NCI-H1436 treated with DMSO at 0.1 percent for 48 hours (cell line): ENCODE measurements at places on chromosomes 1 and 21.

DNA sequence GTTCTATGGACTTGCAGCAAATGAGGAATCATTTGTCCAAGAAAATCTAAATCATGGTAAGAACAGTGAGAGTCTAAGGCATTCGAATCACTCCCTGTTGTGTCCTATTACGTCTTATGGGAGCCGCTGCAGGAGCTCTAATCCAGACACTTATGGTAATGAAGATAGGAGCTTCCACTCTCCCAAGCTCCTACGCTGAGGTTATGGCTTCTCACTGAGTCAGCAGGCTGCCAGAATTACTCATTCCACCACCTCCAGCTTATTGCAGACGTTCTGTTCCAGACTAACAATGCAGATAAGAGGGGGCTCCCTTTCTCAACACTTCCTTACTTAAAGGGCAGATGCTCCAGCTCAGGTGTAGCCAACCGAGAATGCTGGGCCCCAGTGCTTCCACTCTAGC is 212.6 kb downstream of the GREM2 start:
- DNase-seq = no peak

DNA sequence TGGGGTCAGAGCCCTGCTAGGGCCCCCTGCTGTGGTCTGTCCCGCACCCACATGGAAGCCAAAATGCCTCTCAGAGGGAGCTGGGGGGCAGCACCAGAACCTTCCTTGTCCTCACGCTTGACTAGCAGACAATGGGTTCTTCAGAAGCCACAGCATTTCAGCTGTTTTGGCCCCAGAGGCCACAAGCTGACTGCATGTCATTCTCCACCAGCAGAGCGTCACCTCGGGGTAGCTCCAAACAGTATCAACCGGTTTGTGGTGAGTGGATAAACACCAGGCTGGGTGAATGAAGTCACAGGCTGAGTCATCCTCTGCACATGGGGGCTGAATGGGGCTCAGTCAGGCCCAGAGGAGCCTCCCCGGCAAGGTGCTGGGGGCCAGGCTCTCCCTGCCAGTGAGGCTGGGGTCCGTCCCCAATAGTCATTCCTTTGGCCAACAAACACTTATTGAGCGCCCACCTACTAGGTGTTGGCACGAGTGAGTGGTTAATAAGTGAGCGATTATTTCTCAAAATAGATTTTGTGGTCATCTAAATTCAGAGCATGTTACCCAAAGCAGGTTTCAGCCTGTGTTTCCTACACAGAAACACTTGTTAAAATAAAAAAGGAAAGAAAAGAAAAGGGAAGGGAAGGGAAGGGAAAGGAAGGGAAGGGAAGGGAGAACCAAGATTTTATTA is 9.1 kb downstream of the OLIG1 start:
- DNase-seq = no peak

- DNase-seq = no peak
Observed at GRCh38 chr1:25140073-25140797, 92.1 kb downstream of the SYF2 start.

- DNase-seq = no peak
Observed at GRCh38 chr1:79079770-79080169, 73.2 kb upstream of the ADGRL4 start.

DNA sequence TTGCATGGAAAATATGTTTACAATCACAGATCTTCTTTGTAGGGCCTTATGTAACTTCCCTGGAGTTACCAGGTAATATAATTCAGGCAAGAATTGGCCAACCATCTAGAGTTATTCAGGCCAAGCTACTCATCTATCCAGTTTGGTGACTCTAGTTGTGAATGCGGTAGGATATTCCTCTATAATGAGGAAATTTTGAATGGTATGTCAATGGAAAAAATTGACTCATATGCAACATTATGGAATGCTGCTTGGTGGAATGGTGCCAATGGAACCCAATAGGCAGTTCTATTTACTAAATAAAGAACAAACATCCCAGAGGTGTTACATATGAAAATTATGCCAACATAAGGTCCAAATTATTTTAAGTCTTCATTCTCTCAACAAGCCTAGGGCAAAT is 5.6 kb upstream of the TNFSF18 start:
- DNase-seq = no peak

GRCh38 chr1:80155371-80155770 is 1148.8 kb upstream of the ADGRL4 start:
- DNase-seq = no peak

- DNase-seq = no peak
Observed at GRCh38 chr1:53391982-53392381, 64.1 kb upstream of the LRP8 start.

DNA sequence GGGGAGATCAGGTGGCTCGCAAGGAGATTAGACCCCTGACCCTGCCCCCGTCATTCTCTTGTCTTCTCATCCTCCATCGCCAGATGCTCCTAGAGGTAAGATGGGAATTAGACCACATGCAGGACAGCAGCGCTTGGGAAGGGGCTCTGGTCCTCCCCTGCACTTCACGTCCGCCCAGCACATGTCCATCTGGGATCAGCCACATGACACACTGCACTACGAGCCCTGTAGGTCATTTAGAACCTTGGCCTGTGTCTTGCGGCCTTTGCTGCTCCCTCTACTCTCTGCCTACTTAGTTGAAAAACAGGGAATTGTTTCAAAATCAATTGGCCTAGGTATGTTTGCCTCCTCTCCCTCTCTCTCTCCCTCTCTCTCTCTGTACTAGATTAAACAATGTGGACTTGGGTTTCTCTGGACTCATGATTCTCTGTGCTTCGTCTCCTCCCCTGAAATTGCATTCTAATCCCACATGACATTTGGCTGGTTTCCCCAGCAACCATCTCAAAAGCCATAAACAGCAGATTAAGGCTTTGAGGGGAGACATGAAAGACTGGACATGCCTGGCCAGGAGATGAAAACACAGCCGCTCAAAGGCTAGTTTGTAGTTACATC is 3.8 kb upstream of the NCMAP start:
- no peak for DNase-seq

DNA sequence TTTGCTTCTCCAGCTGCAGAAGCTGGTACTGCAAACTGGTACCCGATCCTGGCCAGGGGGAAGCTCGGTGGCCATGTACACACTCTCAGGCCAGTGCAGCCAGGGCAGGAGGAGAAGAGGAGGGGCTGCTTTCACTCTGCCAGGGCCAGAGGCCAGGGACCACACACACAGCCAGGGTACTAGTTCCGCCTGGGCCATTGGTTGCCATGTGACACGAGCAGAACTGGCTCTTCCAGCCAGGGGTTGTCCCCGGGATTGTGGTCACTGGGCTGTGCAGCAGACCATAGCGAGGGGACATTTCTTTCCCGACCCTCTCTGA is 3.7 kb upstream of the SHISAL2A start:
- DNase-seq = no peak

DNA sequence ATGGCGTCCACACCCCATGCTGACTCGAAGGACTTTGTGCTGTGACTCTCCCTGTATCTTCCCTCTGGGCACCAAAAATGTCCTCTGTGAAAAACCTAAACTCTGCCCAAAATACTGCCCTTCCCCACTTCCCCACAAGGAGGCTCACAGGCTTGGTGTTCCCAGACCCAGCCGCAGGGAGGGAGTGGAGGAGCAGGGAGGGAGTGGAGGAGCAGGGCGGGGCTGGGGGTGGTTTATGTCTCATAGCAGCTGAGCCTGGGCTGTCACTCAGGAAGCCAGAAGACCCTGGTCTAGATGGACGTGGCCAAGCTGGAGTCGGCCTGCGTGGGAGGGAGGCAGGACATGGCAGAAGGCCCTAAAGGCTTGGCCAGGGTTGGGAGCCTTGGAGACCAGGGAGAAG is 461.7 kb downstream of the PTPRU start:
- no peak for DNase-seq

GRCh38 chr1:106907795-106908194 is 148.7 kb upstream of the PRMT6 start:
- no peak for DNase-seq

GRCh38 chr1:49576327-49576901 is 447.3 kb downstream of the AGBL4 start:
- no peak for DNase-seq

GRCh38 chr1:15598436-15598835 is 13.6 kb upstream of the AGMAT start:
- no peak for DNase-seq

DNA sequence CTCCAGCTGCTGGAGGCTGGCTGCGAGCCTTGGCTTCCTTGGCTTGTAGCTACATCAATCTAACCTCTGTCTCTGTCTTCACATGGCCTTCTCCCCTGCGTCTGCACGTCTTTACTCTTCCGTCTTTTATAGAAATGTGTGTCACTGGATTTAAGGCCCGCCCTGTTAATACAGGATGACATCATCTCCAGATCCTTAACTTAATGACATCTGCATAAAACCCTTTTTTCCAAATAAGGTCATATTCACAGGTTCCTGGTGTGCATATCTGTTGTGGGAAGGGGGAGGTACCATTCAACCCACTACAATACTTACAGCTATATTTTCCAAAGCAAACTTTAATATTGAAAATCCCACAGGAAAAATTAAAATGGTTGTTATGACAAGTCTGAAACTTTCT is 165.3 kb upstream of the FOXD3 start:
- no peak for DNase-seq

DNA sequence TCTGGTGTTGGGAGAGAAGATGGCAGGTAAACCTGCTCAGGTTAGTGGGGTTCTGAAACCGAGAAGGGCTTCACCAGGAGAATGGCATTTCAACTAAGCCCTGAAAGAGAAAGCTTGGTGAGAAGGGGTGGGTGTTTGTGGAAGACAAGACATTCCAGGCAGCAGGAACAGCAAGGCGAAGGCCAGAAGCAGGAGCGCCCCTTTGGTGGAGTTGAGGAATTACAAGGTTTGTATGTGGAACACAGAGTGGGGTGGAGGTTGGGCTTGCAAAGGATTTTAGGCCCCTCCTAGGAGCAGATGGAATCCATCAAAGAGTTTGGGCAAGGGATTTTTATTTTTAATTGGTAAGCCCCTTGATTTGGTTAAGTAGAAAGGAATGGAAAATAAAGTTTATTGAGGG is 24.8 kb upstream of the ELOA start:
- DNase-seq = no peak
